ENCODE measurements at places on chromosomes 1 and 21. TPM values are rescaled to one million over a fixed set of nuclear protein-coding genes. Genes with fewer than 3 reads are reported as not detected.

GRCh38 chr1:25836695-25837094 is 16.9 kb downstream of the MTFR1L start:
- no peak for DNase-seq

DNA sequence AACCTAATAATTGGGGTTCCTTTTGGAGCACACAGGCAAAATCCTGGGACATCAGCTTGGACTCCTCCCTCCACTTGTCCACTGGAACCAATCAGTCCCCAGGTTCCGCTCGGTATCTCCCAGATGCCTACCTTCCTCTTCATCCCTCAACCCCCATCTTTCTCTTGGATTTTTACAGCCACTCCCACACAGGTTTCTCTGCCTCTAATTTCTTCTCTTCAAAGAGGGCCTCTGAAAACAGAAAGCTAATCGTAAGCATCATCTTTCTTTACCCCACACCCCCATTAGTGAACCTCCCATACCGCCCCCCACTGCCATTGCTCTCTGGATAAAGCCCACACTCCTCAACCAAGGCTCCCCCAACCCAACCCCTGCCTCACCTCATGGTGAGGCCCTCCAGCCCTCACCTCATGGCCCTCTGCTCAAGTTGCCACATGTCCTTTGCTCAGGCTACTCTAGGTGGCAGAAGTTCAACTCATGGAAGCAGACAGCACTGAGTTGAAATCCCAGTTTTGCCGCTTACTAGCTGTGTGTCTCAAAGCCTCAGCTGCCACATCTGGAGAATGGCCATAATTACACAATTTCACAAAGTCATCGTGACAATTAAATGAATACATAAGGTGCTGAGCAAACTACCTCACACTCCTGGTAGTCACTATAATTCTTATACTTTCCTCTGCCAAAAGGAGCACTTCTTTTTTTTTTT is 18.1 kb upstream of the WASF2 start:
- DNase-seq, result no peak

DNA sequence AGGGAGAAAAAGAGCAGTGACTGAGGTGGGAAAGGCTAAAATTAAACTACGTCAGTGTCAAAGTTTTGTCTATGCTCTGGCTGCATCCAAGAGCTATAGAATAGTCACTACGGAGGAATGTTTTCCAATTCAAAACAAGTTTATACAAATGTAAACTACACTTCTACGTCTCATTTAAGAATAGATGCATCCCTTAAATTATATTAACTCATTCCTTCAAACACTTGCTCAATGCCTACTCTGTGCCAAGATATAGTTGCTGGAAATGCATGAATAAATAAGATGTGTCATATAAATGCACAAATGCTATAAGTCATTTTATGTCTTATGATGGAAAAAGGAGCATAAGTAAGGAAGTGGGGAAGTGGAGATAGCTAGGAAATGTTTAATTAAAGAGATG is 4.2 kb upstream of the COLGALT2 start:
- no peak for DNase-seq

The CD52 gene
- 6.7 TPM for polyA plus RNA-seq

DNA sequence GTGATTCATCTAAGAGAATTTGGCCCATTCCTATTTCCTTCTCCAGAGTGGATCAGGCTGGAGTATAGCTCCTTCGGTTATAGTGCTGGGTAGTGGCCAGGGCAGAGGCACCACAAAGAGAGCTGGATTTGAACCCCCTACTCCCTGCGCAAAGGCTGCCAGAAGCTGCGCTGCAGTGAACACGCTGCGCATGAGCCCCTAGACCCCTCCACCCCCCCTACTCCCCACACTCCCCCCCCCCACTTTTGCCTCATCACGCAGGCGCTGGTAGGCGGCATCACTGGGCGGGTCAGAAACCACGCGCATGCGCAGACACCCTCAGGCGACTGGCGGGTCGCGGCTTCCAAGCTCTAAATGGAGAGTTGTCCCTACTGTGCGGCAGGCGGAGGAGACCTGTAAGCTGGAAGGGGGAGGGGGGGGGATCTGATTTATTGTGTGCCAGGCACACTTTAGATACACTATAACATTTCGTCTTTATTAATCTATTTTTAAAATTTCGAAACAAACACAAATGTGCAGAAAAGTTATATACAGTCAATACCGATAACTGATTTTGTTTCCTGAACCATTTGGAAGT is 38.7 kb upstream of the HMGN1 start:
- DNase-seq, result peak; percentile 89

The ACP6 gene
- polyA plus RNA-seq, result 27.6 TPM

DNA sequence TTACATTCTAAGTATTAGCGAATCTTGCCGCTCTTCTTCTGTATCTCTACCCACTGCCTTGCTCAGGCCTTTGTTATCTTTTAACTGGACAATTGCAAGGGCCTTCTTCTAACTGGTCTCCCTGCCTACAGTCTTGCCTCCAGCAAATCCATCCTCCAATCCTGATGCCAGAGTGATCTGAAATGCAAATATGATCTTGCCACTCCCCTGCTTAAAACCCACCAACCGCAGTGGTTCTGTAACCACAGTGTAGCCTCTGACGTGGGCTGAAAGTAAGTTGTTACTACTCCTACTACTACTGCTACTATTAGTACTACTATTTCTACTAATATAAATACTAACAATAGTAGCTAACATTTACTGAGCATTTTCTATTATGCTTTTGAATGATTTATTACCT is 12.4 kb downstream of the MOV10 start:
- no peak for DNase-seq

DNA sequence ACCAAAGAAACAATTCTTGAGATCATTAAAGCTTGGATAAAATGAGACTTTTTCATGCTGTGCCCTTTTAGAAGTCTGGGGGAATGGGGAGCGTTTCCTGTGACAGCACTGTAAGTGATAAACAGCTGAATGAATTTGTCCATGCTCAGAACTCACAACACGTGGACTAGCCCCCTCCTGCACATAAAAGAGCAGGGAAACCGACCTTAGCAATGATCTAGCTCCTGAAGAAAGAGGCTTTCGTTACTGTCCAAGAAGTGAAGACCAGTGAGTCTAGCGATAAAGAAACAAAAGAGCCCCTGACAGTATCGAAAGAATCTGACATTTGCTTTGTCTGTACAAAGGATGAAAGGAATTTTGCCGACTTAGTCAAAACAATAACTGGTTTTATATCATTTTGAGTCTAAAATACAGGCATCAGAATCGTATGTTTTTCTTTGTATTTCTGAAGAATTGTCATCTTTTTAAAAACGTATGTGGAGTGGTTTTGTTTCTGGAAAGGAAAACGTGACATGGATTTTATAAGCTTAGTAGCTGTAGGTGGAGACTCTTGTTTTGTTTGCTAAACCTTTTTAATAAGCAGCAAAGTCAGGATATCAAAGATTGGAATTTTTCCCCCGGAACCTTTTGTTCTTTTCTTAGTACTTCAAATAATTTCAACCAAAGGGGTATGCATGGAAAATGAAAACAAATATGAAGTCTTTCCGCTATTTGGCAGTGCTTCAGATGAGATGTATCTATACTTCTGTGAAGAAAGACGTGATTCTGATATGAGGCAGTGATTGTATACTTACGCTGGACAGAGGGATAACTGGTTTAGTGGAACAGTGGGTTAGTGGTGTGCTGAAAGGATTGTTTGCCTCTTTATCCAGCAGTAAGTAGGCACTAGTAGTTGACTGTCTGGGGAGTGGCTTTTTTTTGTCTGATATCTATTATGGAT is 61.0 kb downstream of the MAST2 start:
- DNase-seq, result no peak

DNA sequence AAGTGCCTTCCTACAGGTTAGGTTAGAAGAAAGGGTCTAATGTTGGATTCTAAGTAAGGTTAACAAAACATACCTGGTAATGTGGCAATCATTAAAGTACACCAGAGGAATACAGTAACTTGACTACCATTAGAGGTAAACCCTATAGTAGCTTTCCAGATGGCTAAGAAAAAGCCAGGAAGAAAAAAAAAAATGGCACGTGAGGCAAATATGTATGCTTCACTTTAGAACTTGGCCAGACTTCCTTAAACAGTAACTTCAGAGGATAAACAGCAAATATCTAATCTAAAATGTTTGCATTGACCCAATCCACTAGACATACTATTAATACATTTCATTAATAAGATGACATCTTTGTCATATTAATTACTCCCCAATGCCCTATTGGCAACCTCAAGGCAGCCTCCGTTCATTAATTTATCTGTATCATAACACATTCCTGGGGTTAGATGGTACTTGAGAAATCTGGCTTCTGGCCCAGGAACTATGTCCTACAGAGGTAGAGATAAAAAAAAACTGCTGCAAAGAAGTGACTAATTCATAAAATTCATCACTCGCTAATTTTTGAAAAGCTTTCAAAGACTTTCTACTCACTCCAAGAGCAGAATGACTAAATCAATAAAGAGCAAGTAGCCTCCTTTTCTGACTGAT is 5.8 kb downstream of the DCAF8 start:
- DNase-seq, result no peak

GRCh38 chr1:164466429-164466828 is 92.6 kb upstream of the PBX1 start:
- DNase-seq, result no peak

The BEND5 gene
- polyA plus RNA-seq, result 29.2 TPM

The TMPRSS2 gene
- polyA plus RNA-seq, result 37.0 TPM

The TFF3 gene
- polyA plus RNA-seq, result 4.0 TPM

The KCNE1 gene
- polyA plus RNA-seq, result 0.75 TPM

DNA sequence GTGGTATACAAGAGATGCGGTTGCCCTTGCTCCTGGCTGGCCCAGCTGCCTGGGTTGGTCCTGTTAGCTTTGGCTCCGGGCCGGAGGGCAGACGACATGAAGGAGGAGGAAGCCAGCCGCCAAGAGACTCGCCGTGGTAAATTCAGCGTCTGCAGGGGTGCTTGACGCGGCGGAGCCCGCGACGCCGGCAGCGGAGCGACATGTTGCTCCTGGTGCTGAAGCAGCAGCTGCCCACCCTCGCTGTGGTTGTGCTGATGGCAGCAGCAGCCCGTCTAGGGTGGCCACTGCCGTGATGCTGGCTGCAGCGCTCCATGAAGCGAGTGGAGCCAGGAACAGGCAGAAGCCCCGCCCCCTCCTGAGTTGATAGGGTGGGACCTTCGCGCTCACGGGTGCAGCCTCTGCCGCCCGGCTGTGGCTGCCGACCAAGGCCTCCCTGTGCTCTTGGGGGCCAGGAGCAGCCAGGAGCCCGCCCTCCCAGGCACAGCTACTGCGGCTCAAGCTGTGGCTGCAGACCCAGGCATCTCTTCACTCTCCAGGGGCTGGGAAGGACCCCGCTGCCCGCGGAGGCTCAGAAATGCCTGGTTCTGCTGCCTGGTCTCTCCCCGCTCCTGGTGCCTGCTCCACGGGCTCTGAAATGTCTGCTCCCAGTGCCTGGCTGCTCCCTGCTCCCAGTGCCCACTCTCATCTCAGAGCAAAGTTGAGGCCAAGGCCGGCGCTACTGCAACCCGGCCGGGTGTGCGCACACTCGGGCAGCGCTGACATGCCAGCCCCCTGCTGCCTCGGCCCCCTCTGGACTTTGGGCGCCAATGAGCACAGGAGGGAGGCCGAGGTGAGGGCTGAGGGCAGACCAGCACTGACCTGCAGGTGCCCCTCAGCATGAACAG is 4.4 kb upstream of the ZNF692 start:
- DNase-seq, result peak; percentile 82

The PLA2G5 gene
- polyA plus RNA-seq, result not detected

DNA sequence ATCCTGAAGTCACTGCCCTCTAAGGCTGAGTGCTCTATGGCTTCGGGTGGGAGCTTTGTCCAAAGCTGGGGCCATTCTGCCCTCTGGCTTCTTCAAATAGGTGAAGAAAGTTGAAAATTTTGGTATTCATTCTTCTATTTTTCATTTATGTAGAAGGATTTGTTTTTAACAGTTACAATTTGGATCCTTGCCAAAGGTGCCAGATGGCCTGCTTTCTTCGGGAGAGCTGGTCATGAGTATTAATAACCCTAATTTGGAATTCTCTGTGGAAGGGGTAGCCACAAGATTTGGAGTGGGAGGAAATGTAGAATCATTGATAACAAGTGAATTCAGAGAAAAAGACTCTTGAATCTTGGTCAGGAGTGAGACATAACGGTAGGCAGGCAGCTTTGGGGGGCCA is 370.4 kb upstream of the ST6GALNAC5 start:
- DNase-seq, result no peak

GRCh38 chr21:39198800-39199199 is 15.5 kb upstream of the PSMG1 start:
- DNase-seq, result no peak

GRCh38 chr1:193030280-193030679 is 28.9 kb downstream of the UCHL5 start:
- no peak for DNase-seq

DNA sequence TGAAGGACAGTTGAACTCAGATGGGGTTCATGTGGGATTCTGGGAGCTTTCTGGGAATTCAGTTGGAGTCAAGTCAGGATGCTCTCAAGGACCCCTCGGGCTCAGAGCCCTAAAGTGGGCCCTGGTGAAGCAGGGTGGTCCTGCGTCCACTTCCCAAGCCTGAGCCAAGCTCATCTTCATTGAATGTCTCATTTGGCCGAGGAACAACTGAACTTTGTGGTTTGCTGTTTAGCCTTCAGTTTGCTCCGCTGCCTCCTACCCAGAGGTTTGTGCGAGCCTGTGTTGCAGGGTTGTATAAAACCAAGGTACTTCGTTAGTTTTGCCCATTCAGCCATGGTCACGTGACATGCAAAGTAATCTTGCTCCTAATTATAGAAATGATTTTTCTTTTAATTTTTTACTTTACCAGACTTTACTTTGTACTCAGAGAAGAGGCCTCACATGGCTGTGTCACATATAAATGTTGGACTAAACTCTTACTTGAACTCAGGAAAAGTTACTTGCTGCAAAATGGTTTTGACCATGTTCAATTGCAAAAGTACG is 49.7 kb downstream of the B3GALT5 start:
- DNase-seq, result no peak

GRCh38 chr1:2198571-2198970 is 4.0 kb upstream of the FAAP20 start:
- DNase-seq, result no peak

GRCh38 chr1:31576201-31576669 is at the start of gene TINAGL1:
TINAGL1 (plus strand) TSS chr1:31576515; CDS start chr1:31577149, 634 bp downstream.
- DNase-seq, result no peak

DNA sequence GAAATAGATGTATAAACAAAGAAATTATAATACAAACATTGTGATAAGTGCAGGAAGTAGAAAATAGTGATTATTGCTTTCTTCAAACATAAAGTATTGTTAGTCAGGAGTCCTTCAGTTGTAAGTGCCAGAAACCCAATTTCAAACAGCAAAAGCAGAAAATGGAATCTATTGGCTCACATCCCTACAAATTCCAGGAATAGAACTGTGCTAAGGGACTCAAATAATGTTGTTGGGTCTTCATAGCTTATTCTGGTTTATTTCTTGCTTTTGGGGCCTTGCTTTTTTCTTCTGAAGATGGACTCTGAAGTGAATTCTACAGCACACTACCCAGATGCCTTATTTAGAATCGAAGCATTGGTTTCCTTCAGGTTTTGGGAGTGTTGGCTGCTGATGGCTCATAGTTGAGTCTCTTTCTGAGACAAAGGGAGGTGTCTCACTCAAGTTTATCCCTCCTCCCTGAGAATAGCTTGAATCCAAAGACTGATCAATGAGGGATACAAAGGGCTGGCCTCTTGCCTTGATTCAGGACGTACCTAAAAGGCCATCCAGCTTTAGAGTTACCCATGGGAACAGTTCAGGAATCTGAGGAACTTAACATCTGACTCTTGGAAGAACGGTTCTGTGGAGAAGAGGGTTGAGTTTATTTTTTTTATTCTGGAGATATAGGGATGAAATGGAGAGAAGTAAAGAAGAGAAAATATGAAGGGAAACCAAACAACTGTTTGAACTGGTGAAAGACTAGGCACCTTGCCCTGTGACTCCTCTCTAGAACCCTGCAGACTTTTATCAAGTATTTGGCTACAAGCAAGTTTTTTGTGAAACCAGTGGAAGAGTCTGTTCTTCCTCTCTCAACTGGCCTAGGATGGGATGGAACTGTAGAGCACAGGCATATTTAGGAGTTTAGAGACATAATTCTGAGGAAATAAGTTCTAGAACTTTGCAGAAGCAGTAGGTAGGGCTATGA is 39.0 kb upstream of the ATG4C start:
- no peak for DNase-seq

The REN gene
- 97.3 TPM for polyA plus RNA-seq
